Midbrain (tissue), 1 donor: ENCODE measurements at places on chromosomes 1 and 21.
A peak's percentile ranks its signal among the peaks of the same experiment; 100 is the strongest.

DNA sequence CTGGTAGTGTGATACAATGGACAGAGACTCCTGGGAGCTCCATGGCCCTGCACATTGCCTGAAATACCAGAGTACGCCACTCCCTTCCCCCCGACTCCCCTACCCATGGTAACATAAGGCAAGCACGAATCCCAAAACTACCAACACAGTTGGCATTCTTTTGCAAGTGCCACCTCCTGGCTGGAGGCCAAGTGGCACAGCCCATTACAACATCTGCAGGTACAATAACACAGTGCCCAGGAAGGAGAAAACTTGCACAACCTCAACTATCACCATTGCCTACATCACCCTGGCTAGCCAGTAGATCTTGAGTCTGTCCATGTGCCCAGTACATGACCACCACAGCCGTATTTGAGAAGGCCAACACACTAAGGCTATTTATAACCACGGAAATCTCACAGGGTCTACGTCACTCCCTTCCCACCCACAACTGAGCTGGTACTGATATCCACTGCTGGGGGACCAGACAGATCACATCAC is 11.7 kb downstream of the ADAMTS1 start:
- no peak for DNase-seq

- DNase-seq: no peak
Measured at GRCh38 chr1:237191403-237191802, 149.4 kb downstream of the RYR2 start.

GRCh38 chr1:202658769-202659168 is 51.5 kb downstream of the SYT2 start:
- no peak for DNase-seq

- no peak for DNase-seq
Measured at GRCh38 chr1:41950820-41951219, 32.1 kb upstream of the HIVEP3 start.

- peak; percentile 95 for DNase-seq
Measured at GRCh38 chr21:44338971-44339910, at the start of gene CFAP410. TSS of gene CFAP410 (minus strand) at chr21:44339390. CDS start at chr21:44339194, 196 bp downstream.

GRCh38 chr1:216922406-216922805 is 199.2 kb upstream of the ESRRG start:
- no peak for DNase-seq

- DNase-seq: no peak
Measured at GRCh38 chr1:225454733-225455132, 26.9 kb upstream of the LBR start.

DNA sequence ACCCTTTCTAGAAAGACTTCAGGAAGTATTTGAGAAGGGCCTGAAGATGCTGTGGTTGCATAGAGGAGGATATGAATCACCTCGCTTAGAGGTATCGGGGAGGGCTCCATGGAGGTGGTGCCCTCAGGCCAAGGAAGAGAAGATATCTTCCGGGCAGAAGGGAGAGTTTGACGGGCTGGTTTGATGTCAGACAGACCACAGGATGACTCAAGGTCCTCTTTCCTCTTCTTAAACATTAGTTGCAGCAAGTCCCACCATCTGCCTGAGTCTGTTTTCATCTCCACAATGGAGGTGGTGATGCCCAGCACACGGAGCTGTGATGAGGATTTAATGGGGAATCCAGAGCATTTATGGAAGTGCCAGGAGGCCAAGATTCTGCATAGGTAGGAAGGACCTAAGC is 25.1 kb upstream of the RUNX3 start:
- no peak for DNase-seq

DNA sequence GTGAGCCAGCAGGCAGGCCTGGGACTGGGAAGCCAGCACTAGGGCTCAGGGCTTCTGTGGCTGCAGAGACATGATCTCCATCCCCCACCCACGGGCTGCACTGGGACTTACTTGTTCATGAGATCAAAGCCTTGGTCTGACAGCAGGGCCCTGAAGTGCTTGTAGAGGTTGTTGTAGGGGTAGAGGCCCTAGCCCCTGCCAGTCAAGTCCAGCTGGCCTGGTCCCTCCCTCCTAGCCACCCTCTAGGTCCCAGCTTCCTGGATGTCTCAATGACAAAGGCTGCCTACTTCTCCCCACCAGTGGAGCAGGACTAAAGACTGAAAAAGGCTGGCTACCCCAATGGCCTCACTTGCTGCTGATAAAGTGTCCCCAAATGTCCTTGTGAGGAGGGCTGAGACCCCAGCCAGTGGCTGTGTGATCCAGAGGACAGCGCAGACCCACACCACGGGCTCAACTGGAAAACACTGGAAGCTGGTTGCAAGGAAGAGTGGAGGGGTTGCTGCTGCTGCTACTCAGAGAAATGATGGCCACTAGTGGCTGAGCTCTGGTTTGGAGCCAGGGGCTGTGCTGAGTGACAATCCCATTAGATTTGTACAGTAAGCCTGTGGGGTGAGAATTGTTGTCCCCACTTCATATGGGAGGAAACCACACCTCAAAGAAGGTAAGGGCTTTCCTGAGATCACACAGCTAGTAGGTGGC is 1.4 kb downstream of the HTR1D start:
- no peak for DNase-seq

DNA sequence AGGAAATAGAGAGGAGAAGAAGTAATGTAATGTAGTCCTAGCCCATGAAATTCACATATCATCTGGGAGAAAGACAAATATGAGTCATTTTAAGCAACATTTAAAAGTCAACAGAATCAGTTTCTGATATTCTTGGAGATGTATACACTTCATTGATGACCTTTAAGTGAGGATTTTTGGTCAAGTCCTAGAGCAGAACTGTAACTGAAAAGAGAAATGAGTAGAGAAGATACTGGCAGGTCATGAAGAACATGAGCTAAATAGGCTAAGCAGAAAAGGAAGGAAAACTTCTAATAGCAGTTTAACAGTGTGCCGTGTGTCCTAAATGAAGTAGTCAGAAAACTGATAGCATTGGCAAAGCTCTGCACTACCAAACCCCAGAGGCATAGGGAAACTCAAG is 4.6 kb downstream of the ZFP69B start:
- no peak for DNase-seq

DNA sequence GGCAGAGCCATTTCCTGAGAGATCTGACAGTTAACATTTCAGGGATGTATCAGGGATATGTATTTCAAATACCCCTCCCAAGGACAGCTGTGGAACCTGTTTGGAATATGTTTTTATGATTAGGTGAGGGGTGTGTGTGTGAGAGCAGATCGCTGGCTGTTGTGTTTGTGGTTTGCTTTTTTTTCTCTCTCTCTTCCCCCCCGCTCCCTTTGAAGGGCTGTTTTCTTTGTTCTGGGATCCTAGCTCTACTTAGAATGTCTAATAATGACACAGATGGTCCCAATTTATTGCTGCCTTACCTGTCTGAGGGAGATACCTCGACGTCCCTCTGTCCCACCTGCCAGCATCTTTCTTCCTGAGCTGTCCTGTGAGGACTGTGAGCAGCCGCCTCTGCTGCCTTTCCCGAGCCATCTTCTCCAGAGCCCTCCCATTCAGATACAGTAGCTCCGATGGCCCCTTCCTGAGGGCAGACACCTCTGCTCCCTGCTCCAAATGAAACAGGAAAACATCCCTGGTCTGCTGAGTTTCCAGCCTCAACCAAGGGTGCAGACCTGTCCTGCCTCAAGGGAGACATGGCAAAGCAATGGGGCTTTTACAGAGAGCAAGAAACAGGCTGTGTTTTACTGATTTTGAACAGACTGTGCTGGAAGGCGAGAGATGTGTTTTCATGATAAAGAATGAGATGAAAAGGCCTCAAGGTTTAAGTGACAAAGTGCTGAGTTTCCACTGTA is 138.0 kb upstream of the TNR start:
- DNase-seq: no peak

DNA sequence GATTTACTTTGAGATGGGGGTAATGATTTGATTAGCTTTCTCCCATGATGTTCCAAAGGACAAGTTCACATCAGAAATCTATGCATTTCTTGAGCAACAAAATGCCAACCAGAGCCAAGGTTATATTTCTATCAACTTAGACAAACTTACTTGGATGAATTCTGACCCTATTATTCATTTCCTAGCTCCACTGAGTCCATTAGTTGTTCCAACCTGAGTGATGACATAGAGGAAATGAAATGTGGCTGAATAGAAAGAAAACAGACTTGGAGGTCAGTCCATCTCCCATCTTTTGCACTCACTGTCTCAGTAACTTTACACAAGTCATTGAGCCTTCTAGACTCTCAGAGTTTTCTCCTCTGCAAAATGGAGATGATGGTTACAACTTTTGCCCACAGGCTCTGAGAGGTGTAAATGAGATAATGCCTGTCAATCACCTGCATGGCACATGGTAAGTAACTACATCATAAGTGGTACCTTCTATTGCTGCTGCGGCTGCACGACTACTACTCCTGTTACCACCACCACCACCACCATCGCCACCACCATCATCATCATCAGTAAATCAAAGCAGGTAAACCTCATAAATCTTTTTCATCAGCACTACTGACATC is 98.2 kb downstream of the PTPN14 start:
- DNase-seq: no peak

DNA sequence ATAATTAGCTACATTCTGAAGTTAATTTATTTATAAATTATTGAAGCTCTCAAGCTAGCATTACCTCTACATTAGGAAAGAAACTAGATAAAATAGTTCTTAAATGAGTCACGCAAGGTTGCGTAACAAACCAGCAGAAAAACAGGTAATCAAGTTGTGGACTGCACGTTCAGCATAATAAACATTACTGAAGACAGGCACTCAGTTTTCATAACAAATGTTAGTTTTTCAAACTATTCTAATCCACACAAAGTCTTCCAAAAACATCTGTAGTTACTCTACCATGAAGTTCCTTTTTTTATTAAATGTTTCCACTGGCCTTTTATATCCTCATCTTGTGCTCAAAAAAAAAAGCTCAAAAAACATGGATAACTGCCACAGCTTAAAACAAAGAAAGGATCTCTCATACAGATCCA is 1.3 kb downstream of the TOR1AIP2 start:
- no peak for DNase-seq

DNA sequence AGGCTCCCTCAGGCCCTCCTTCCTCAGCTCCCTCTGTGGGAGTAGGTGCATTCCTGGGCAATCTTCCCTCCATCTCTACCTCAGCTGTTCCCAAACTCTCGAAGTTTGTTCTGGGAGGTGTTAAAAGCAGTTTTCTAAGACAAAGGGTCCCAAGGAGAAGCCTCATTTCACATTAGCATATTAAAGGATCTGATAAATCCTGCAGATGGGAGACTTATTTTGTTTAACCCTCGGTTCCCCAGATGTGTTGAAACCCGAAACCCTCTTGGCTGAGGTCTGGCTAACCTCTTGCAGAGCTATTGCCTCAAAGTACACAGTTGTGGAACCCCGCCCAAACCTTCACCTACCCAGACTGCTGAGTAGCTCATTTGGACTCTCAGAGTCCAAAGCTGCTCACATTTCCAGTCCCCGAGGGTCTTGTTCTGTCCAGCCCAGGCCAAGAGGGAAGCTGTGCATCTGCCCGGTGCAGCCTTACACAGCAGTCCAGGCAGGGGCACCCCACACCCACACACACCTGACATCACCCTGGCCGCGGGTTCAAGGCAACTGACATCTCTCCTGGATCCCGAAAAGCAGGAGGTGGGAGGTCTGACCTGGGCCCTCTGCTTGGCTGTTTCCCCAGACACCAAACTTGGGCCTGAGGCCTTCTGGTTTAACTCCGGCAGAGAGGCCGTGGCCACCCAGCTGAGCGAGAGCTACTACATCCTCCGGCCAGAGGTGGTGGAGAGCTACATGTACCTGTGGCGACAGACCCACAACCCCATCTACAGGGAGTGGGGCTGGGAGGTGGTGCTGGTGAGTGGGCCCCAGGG is 19.5 kb upstream of the SELENON start:
- DNase-seq: no peak
